ENCODE measurements at places on chromosomes 12 and 14.
A peak's percentile ranks its signal among the peaks of the same experiment; 100 is the strongest.

DNA sequence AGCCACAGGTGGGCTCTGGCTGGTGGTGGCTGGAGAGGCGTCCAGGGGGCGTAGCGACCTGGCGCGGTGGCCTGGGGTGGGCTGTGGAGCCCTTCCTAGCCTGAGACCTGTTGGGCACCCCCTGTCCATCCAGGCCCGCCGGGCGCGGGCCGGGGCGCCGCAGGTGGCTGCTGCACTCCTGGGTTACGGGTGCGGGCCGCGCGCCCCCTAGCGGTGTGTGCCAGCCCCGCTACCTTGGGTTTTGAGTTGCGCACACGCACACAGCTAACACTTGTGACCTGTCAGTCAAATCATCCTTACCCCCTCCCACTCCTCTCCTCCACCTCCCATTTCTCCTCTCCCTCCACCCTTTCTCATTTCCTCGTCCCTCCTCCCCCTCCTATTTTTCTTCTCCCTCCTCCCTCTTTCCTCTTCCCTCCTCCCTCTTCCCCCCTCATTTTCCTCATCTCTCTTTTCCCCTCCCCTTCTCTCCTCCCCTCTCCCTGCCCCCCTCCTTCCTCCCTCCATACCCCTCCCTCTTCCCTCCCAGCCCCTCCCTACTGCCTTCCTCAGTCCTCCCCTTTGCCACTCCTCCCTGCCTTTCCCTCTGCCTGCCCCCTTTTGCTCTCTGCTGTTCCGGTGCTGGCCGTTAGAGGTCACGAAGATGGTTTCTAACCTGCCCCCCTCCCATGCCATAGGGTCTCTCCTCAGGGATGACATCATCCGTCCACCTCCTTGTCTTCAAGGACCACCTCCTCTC lies 2.3 kb downstream of the MEG3 start:
- no peak for DNase-seq

- DNase-seq = peak; percentile 28
These were observed 86.5 kb upstream of the CEP83 start for GRCh38 chr12:94545935-94546771.

- peak; percentile 58 for DNase-seq
These were observed 43.3 kb upstream of the NT5DC3 start for GRCh38 chr12:103884316-103884715.

GRCh38 chr14:104140463-104141331 lies 2.3 kb downstream of the KIF26A start:
- DNase-seq = no peak

GRCh38 chr14:99630202-99630601 lies 14.7 kb upstream of the HHIPL1 start:
- no peak for DNase-seq

Measured in HL-60 (cell line).